ENCODE measurements at places on chromosomes 3 and 15. TPM values are rescaled to one million over a fixed set of nuclear protein-coding genes. Genes with fewer than 3 reads are reported as not detected.

DNA sequence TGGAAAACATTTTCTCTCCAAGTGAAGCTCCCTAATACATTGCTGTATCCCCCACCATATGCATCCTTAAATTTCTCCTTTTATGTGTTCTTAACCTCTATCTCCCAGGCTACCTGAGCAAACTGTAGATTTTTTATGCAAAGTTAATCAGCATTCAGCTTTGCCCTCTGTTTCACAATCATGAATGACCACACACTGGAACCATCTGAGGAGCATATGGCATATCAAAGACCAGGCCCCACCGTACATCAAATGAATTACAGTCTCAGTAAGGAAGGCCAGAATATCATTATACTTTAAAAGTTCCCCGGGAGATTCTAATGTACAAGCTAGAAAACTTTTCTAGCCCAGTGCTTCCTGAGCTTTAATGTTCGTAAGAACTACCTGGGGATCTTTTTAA lies 115.5 kb upstream of the NECTIN3 start:
- DNase-seq, result no peak

DNA sequence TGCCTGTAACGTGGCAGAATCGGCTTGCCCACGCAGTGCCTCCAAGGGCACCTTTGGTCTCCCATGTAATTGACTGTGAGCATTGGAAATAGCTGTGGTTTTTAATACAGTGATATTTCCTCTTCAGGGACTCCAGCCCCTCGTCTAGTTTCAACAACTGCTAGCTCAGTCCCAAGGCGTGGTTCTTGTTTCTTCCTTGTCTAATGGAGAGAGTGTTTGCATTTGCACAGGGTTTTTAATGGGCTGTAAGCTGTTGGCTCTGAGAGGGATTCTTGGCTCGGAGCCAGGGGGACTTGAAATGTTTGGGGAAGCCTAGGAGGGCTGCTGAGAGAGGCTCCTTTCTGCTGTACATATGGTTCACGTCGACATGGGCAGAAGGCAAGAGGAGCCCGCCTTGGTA lies 86.2 kb downstream of the THSD4 start:
- peak; percentile 46 for DNase-seq

- DNase-seq, result no peak
Observed at GRCh38 chr3:114569186-114569585, 275.4 kb downstream of the TIGIT start.

DNA sequence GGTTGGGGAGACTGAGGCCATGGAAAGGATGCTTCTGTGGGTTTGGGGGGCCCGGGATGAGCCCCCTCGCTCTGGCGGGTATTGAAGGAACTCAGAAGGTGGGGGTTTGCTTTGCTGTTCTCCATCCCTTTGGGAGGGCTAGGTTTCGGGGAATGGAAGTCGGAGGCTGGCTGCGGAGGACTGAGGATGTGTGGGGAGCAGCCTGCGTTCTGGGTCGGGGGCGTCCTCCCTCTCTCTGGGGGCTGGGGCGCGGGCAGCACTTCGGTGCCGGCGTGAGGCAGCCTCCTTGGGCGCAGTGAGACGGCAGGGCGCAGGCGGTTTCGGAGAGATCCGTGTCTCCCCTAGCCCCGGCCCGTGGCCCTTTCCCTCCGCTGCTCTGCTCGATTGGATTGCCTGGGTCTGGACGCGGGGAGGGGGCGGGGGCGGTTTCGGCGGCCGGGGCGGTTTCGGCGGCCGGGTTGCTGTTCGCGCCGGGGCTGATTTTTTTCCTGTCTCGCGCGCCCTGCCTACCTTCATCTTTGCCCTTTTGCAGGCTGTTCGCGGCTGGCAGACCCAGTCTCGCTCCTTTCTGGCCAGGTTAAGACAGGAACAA lies 1.4 kb downstream of the PTPRG start:
- peak; percentile 44 for DNase-seq

Gene AHSG
- total RNA-seq, result not detected

Gene MAGEL2
- total RNA-seq, result 8.2 TPM
